Activated effector memory CD4-positive, alpha-beta T cell treated with anti-CD3 and anti-CD28 coated beads, Interleukin-2, amount 50 U/mL, for 16 hours (primary cell): ENCODE measurements at places on chromosomes 5 and 9.

DNA sequence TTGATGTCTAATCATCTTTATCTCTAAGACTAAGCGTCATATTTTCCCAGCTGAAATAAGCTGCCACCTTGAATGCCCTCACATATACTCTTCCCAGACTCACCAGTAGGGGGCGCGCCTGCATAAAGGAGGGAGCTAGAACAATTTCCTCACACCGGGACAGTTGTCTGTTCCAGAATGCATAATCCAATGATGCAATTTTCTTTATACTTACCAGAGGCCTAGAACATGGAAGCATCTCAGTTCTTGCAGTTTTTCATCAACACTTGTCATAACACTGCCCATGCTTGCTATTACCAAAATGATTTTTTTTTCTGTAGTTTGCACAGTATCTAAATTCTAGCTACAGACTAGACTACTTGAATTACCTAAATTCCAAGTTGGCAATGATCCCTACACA lies 203.9 kb downstream of the FRMD3 start:
- peak; percentile 87 for DNase-seq

DNA sequence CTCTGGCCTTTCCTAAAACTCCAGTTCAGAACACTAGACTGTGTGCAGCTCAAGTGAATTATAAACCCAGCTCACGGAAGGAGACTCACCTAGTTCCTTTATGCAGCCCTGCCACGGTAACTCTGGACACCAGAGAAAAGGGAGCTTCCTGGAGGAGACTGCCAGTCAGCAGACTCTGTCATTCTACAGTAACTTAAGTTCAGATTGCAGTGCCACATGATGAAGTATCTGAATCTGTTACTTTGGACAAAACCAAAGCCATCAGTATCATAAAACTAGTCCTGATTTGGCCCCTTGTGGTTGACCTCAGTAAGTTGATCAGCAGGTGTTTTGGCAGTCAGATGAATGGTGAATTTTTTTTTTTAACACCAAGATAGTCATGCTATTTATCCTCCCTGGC lies 2.7 kb downstream of the MTRR start:
- no peak for DNase-seq

GRCh38 chr9:99118782-99119466 lies 14.0 kb downstream of the TGFBR1 start:
- peak; percentile 77 for DNase-seq

- DNase-seq = no peak
These were observed 110.9 kb upstream of the IL6ST start for GRCh38 chr5:56105511-56106291.

DNA sequence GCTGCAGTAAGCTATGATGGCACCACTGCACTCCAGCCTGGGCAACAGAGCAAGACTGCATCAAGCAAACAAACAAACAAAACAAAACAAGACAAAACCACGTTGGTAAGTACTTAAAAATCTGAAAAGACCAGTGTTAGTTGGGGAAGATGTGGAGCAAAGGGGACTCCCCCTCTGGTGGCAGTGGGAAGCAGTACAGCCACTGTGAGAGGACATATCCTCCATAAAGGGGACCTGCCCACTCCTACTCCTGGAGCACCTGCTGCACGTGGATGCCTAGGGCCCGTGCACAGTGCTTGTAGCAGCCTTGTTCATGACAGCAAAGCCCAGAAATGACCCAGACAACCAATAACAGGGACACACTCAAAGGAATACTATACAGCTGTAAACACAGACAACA lies 17.0 kb upstream of the IPPK start:
- DNase-seq = no peak

GRCh38 chr5:71695595-71695994 lies 23.5 kb upstream of the CARTPT start:
- no peak for DNase-seq

GRCh38 chr5:134289509-134290113 lies 63.7 kb upstream of the PPP2CA start:
- DNase-seq = peak; percentile 70

DNA sequence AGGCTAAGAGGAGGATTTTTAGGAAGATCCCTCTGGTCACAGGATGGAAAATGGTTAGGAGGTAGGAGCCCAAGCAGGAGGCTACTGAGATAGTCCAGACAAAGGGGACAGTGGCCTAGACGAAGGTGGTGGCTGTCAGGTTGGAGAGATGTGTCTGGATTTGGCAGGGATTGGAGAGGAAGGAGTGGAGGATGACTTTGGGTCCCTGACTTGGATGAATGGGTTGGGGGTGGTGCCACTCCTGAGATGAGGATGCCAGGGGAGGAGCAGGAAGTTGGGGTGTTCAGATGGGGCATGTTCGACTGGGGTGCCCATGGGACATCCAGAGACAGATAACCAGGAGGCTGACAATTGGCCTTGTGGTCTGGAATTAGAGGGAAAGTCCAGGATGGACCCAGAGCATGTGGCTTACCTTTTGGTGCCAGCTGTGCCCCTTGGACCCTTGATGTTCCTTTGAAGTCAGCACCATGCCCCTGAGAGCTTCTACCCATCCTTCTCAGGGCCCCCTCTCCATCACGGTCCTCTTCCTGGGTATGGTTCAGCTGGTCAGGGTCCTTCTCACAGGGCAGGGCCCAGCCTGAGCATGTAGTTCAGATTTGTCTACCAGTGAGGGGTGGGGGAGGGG lies 15.1 kb upstream of the IGFBPL1 start:
- DNase-seq = no peak

DNA sequence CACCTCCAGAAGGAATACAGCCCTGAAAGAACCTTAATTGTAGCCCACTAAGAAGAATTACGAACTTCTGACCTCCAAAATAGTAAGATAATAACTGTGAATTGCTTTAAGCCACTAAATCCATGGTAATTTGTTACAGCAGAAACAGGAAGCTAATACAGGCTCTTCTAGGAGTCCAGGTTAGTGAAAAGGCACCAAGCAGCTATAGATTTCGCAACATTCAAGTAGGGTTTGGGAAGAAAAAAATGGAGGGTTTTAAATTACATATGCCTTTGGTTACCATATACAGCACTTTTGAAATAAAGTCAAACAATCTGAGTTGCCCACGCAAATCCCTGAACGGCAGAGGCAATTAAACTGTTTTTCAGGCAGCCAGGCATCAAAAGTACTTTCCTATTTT lies 1.7 kb upstream of the ACTL7A start:
- DNase-seq = no peak

- DNase-seq = no peak
These were observed 234.1 kb upstream of the DMRT1 start for GRCh38 chr9:607417-607816.

DNA sequence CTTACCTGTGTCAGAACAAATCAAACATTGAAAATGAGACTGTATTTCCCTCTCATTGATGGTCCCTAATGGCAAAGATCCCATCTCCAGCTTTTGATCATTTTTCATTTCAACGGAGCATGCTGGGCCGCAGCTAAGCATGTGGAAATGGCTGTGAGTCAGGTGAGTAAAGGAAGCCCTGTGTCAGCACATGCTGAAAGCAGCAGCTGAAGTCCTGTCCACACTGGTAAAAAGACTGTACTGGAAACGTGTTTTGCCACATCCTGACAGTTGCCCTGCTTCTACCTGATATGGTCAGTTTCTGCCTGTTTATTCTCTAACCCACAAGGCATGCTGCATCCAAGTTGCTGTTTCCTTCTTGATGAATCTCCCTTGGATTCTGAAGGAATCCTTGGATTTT lies 330.1 kb downstream of the EFNA5 start:
- no peak for DNase-seq

GRCh38 chr9:3534614-3535404 lies 9.0 kb upstream of the RFX3 start:
- DNase-seq = no peak
